ENCODE measurements at places on chromosomes 2 and 18. TPM values are rescaled to one million over a fixed set of nuclear protein-coding genes. Genes with fewer than 3 reads are reported as not detected.

SP140 gene
- total RNA-seq, result 0.69 TPM

GAREM1 gene
- total RNA-seq, result 11.4 TPM

UGT1A9 gene
- total RNA-seq, result not detected

PLGLB2 gene
- 8.3 TPM for total RNA-seq

- no peak for DNase-seq
These were observed 392.9 kb downstream of the ZNF516 start for GRCh38 chr18:76102156-76102555.

DNA sequence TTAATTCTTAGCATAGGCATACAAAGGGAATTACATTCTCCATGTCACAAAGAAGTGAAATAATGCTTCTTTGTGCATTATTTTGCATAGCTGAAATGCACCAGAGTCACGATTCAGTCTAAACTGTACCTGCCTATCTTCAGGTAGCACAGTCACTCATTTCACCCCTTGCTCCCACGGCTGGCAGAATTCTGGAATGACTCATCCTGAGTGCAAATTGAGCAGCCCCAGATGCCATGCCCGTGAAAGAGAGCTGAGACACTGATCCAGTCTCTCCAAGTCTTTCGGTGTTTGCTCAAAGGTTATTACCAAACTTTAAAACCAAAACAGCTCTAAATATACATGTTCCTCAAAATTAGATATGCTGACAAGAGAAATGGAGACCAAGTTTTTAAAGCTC lies 168.3 kb upstream of the POU3F3 start:
- DNase-seq, result no peak

DNA sequence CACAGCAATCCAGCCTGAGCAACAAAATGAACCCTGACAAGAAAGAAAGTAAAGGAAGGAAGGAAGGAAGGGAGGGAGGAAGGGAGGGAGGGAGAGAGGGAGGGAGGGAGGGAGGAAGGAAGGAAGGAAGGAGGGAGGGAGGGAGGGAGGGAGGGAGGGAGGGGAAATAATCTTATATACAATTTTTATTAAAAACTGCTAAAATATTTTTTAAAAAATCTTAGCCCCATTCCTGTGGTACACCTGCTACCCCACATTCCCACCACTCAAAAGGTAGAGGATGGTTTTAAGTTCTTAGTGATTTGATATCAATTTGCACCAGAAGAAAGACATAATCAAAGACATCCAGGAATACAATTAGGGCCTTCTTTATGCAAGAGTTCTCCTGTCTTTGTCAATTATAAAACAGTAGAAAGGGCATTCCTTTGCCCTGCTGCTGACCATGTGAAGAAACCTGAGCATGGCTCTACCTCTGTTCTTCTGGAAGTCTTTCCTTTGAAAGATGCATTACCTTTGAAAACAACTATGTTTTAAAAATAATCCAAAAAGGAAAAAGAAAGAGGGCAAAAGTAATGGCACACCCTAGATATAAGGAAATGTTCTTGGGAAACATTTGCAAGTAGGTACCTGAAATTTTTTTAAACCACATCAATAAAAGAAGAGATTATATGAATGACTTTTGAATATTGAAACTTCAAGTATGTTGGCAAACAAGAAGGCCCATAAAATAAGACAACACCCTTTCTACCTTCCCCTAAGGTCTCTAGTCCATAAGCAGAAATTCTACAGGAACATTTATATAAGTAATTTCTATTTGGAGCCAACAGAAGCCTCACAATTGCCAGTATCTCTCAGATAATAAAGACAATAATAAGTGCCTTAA lies 33.7 kb upstream of the ACVR2A start:
- no peak for DNase-seq

GRCh38 chr2:69858261-69858660 lies 28.8 kb downstream of the GMCL1 start:
- DNase-seq, result no peak

DNA sequence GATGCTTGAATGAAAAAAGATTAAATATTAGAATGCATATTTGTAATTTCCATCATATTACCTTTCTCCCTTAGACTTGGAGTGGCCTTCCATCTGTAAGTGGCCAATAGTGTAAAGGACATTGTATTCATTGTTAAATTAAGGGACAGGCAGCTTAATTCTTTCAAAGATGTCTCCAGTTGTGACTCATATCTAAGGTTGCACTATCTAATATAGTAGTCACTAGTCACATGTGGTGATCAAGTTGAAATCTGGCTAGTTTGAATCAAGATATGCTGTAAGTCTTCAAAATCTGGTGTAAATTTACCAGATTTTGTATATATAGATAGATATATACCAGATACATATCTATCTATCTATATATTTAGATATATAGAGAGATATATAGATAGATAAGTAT lies 52.4 kb upstream of the AGPS start:
- DNase-seq, result no peak

- DNase-seq, result no peak
These were observed 272.7 kb upstream of the DOK6 start for GRCh38 chr18:69127873-69128500.

DNA sequence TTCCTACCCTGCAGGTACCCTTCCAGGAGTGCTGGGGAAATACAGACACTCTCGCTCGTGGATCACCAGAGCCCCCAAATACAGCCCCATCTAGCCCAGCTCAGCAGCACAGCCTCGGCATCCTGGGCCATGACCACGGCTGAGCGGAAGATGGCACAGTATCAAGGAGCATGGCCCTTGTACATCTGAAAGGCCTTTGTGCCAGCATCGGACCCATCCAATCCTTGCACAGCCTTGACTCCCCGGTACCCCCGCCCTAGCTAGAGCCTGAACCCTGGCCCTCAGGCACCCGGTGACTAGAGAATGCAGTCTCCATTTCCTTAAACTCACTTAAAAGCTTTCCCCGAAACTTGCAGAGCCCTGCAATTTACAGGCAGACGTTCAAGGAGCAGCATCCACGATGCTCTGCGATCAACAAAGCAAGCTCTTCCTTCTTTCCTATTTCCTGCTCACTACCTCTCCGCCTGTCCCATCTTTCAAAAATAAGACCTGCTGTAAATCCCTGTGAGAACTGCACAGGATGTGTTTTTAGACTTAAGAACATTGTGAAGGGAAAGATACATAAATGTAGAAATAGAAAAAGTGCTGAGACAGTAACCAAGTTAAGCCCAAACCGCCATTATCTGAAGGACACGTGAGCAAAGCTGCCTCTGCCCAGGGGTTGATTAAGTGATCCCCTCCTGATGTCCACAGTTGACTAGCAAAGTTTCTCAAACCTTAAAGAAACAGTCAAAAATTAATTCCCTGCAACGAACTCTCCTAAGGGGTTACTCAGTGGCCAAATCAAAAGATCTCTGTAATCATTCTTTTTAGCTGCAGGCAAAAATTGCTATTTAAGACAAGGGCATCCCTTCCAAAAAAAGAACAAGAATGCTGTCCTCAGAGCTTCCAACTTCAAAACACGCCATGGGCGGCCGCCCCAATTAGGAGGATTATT lies 48.5 kb downstream of the ZNF516 start:
- no peak for DNase-seq

- DNase-seq, result no peak
These were observed 1.0 kb upstream of the TUBB6 start for GRCh38 chr18:12306752-12307700.

- no peak for DNase-seq
These were observed 284.8 kb downstream of the MREG start for GRCh38 chr2:215728504-215729065.

GRCh38 chr2:239318151-239318611 lies 82.6 kb downstream of the HDAC4 start:
- DNase-seq, result no peak

- DNase-seq, result no peak
These were observed 57.2 kb downstream of the MAP4K3 start for GRCh38 chr2:39379643-39380524.

DNA sequence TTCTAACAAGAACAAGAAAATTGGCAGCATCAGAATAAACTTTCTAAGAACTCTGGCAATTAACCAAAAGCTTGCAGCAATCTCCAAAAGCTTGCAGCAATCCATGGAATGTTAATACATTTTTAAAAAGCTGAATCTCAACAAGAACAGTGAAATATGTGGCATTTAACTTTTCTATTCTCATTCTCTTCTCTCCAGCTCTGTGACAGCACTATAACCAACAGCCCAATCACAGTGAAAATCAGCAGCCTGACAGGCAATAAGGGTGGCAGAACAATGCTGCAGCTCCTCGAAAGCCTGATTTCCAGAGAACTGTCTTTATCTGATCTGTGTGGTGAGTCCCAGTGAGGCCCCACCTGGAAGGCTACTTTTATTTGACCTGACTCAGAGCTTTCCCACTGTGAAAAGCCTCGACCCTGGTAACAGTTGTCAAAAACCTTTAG lies 60.0 kb downstream of the TMEM131 start:
- DNase-seq, result no peak

Data from progenitor cell of endocrine pancreas (in vitro differentiated cells).